ENCODE measurements at places on chromosomes 4 and X.

GRCh38 chr4:88610771-88611170, 18.5 kb downstream of the HERC3 start:
- DNase-seq: no peak

DNA sequence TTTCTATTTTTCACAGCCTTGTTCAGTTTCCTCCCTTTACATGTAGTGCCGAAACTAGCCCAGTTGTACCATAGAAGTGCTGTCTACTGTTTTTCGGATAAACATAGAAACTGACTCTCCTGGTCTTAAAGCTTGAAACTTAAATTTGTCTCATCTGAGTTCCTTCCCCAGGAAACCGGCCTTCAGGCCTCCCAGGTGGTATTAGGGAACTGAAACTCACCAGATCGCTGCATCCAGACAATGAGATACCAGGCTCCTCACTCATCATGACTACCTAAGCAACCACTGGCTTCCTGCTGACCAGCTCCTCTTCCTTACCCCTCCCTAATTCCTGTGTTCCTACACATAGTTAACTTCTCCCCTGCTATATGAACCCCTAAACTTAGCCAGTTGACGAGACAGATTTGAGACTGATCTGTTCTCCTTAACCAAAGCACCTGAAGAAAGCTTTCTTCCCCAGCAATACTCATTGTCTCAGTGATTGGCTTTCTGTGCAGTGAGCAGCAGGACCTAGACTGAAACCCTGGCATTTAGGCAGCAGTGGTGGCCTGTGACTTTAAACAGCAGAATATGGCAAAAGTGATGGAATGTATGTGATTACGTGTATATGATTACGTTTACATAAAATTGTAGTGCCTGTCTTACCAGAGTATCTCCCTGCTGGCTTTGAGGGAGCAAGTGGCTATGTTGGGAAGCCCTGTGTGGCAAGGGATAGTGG, 959.1 kb upstream of the LCORL start:
- no peak for DNase-seq

GRCh38 chrX:108297290-108297689, 140.9 kb downstream of the COL4A6 start:
- no peak for DNase-seq

DNA sequence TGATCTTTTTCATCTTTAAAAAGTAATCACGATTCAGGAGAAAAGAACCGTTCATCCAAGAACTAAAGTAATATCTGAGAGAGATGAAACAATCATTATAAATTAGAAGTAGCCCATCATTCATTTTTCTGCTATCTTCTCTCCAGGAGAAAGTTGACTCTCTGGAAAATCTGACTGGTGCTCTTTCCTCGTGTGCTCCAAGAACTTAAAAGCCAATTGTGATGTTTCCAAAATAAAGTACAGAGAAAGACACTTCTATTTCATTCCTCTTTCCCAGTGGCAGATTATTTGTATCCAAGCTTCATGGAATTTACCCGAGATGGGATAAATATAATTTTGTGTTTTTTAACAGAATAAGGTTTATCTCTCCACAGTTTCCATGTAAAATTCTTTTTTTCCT, 212.5 kb upstream of the NOCT start:
- DNase-seq: no peak

DNA sequence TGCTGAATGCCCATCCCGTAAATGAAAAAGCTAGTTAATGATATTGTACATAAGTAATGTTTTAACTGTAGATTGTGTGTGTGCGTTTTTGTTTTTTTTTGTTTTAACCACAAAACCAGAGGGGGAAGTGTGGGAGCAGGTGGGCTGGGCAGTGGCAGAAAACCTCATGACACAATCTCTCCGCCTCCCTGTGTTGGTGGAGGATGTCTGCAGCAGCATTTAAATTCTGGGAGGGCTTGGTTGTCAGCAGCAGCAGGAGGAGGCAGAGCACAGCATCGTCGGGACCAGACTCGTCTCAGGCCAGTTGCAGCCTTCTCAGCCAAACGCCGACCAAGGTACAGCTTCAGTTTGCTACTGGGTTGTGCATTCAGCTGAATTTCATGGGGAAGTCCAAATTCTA, at the start of gene SPP1:
SPP1 (plus strand) TSS at position 249 of the 400 bp plus-strand sequence. CDS start 1,182 bp downstream, outside the sequence.
- DNase-seq: no peak

DNA sequence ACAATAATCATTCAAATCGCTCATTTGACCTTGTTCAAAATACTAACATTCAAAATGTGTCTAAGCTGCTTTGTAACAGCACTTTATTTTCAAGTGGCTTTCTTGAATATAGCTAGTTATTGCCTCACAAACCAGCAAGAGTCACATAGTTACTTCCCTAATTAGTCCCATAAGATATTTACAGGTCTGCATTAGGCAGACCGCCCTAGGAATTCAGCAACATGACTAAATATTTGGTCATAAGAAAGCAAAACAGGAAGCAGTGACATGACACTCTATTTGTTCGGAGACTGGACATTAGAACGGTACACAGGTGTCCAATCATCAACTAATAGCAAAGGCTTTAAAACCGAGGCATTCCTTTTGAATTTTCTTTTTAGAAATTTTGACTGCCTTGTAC, 262.0 kb downstream of the COL25A1 start:
- DNase-seq: no peak

DNA sequence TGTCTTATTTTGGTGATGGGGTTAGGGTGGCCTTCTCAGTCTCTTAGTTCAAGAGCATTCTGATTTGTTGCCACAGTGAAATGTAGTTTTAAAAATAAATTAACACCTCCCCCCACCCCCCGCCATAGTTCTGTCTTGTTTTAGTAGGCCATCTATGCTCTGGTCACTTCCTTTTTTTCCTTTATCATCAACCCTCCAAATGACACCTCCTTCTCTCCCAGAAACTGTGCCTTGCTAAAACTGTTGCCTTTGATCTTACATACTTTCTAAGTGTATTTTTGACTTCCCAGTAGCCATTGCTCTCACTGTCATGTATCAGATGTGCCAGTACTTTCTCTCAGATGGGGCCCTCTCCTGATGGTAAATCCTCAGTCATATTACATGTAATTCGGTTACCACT, 14.5 kb upstream of the NDUFC1 start:
- DNase-seq: no peak

GRCh38 chr4:98332017-98332416, 70.8 kb downstream of the RAP1GDS1 start:
- no peak for DNase-seq

- no peak for DNase-seq
Measured at GRCh38 chr4:68451246-68452211, 4.3 kb downstream of the TMPRSS11E start.

All from coronary artery (tissue), 2 donors.